ENCODE measurements at places on chromosomes 5 and 9. TPM values are rescaled to one million over a fixed set of nuclear protein-coding genes. Genes with fewer than 3 reads are reported as not detected.

Gene SPAG8
- total RNA-seq = 2.8 TPM

Gene CD14
- 127 TPM for total RNA-seq

Gene OR2V2
- not detected for total RNA-seq

DNA sequence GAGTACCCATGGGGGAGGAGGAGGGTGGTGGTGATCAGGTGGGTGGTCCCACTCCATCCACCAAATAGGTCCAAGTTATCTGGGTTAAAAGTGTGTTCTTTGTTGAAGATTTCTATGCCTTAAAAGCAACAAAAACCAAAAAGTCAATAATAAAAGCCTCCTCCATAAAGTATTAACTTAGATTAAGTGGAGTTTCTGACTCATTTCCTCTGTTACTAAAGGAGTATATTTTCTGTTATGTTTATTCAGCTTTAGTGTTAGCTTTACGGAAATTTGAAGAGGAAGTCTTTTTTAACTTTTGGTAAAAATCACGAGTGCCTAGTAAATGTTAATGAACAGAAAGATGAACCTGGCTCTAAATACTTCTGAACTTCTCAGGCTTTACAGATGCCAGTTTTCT is 17.8 kb downstream of the FBXO38 start:
- DNase-seq = no peak

- DNase-seq = no peak
Observed at GRCh38 chr9:92151691-92152393, 36.6 kb upstream of the SPTLC1 start.

- DNase-seq = no peak
Observed at GRCh38 chr9:76629205-76629990, 134.8 kb upstream of the PCA3 start.

- no peak for DNase-seq
Observed at GRCh38 chr9:86766912-86767311, 180.4 kb downstream of the GAS1 start.

DNA sequence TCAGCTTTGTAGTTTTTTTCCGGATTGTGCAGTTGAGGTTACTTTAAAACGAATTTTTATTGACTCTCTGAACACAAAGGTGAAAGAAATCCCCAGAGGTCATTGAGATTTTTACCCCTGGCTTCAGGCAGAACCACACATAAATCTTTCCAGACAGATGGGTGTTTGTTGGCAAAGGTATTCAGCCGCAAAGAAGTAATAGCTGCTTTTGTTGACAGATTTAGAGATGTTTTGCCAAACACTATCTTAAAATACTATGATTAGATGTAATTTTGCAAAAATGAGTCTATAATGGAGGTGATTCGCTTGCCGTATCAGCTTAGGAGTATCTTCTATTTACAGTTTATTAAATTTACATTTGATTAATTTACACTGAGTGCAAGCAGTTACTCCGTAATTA is 418.3 kb upstream of the CLINT1 start:
- no peak for DNase-seq
